ENCODE measurements at places on chromosomes 12 and 14. TPM values are rescaled to one million over a fixed set of nuclear protein-coding genes. Genes with fewer than 3 reads are reported as not detected.

DNA sequence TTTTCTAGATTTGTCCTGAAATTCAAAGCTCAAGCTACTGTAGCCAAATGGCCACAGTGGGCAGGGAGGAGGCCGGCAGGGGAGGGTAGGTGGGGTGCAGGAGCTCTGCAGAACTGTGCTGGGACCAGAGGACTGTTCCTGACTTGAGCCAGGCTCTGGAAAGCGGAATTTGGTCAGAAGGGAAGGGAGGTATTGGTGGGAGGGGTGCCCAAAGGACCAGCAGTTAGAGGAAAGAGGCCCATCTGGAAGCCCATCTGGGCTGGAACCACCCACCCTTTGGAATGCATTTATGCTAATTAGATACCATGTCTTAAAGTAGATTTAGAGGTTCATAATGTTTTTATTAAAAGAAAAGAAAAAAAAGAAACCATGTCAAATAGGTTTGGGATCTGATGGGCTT is 24.5 kb upstream of the JPH4 start:
- no peak overlapping the region for H3K27ac ChIP-seq
- no peaks in the 10 kb centered on the region for H3K27me3 ChIP-seq
- H3K4me1 ChIP-seq = peaks cover 20% of the 10 kb centered on the region
- H3K36me3 ChIP-seq = no peaks in the 10 kb centered on the region

DNA sequence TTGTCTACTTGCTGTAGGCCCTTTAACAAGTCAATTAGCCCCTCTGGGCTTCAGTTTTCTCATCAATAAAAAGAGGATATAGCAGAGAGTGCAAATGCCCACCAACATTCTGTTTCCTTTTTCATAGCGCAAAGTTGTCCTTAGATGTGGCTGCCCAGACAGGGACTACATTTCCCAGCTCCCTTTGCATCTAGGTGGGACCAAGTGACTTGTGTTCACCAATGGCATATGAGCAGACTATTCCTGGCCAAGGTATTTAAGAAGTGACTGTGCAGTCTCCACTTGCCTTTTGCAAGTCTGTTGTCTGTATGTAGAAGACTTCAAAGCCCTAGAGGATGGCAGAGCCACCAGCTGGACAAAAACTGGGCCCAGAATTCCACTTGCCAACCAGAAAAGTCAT is 59.7 kb downstream of the DAO start:
- no peak overlapping the region for H3K4me3 ChIP-seq
- no peaks in the 10 kb centered on the region for H3K36me3 ChIP-seq
- H3K4me1 ChIP-seq = peaks cover 6% of the 10 kb centered on the region

DNA sequence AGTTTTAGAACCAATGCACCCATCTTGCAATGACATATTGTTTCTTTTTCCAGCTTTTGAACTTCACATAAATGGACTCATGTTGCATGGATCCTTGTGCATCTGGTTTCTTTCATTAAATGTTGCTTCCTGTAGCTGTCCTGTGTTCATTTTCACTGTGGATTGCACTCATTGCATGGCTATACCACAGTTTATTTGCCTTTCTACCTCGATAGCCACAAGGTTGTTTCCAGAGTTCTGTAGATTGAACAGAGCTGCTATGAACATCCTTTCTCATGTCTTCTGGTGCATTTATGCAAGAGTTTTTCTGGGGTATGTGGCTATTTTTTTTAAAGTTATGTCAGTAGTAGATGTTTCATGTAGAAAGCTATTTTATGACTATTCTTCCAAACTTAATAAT is 3.5 kb upstream of the KRT81 start:
- H3K4me1 ChIP-seq = no peaks in the 10 kb centered on the region
- H3K27me3 ChIP-seq = peaks cover 21% of the 10 kb centered on the region
- no peaks in the 10 kb centered on the region for H3K36me3 ChIP-seq
- DNase-seq = no peak
- H3K4me3 ChIP-seq = no peak overlapping the region
- H3K27ac ChIP-seq = no peak overlapping the region

DNA sequence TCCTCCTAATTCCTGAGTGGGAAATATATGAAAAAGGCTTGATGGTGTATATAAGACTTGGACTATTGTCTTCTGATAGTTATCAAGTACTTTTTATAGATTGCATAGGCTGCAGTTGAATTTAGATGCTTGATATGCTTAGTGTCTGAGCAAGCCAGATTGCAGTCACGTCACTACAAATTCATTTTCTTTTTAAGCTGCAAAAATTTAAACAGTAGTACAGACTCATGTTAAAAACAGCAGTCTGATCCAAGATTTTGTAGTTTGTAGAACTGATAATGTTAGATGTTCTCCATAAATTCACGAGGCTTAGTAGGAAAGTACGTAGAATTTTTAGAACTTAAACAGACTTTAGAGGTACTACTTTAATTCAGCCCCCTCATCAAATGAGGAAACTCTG is 126.4 kb downstream of the GPR135 start:
- no peak overlapping the region for H3K27ac ChIP-seq
- H3K36me3 ChIP-seq = peaks cover 1% of the 10 kb centered on the region
- no peaks in the 10 kb centered on the region for H3K4me1 ChIP-seq
- H3K4me3 ChIP-seq = no peak overlapping the region
- no peak for DNase-seq
- no peaks in the 10 kb centered on the region for H3K27me3 ChIP-seq

- no peak for DNase-seq
- peaks cover 10% of the 10 kb centered on the region for H3K4me1 ChIP-seq
- no peak overlapping the region for H3K27ac ChIP-seq
- H3K36me3 ChIP-seq = no peaks in the 10 kb centered on the region
- H3K4me3 ChIP-seq = no peak overlapping the region
- H3K27me3 ChIP-seq = peaks cover 21% of the 10 kb centered on the region
Measured at GRCh38 chr12:75646329-75647210, 135.2 kb upstream of the KRR1 start.

DNA sequence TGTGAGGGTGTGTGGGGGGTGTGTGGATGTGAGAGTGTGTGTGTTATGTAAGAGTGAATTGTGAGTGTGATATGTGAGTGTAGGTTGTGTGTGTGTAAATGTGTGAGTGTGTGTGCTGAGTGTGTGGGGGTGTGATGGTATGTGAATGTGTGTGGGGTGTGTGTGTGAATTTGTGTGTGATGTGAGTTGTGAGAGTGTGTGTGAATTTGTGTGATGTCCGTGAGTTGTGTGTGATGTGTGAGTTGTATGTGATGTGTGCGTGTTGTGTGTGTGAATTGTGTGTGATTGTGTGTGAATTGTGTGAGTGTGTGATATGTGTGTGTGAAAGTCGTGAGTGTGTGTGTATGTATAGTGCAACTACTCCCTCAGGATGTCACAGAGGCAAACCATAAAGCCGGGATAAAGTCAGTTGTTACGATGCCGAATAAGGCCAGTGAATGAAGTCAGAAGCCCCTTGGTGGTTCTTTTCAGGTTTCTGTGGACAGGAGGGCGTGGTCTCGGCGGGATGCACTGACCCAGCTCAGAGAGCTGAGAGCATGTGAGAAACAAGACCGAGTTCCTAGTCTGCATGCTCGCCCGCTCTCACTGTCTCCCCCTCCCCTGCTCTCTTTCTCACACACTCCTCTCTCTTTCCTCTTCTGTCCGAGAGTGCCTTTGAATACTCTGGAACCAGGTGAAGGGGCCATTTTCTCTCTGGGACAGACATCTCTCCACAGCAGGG is 71.8 kb upstream of the MAX start:
- H3K27me3 ChIP-seq = peaks cover 14% of the 10 kb centered on the region
- H3K27ac ChIP-seq = no peak overlapping the region
- H3K4me1 ChIP-seq = peaks cover 15% of the 10 kb centered on the region

DNA sequence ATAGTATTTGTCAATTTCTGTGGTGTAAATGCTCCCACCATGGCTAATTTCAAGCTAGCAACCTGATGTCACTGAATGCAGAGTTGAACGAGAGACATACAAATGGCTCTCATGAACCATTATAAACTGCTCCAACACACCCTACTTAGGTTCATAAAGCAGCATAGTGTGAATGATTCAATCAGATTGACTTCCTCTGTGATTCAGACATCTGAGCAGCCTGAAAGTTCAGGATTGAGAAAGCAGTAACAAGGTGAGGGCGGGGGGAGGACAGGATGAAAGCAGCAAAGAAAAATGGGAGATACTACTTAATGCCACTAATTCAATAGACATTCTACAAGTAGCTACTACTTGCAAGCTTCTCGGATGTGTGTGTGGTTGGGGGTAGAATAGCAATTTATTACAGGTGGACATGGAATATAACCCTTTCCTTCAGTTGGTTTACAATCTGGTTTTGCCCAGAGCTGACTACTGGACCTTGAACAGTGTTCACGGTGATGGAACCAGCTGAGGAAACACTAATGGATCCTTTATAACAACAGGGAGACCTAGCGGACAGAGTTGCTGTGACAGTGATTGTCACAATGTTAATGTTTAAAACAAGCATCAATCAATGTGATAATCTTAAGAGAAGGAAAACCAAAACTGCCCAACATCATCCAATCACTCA is 52.5 kb upstream of the PELI2 start:
- H3K27ac ChIP-seq = no peak overlapping the region
- H3K36me3 ChIP-seq = no peaks in the 10 kb centered on the region
- peaks cover 9% of the 10 kb centered on the region for H3K27me3 ChIP-seq

GRCh38 chr14:95993768-95994592 is 45.2 kb upstream of the C14orf132 start:
- peaks cover 3% of the 10 kb centered on the region for H3K36me3 ChIP-seq
- H3K27ac ChIP-seq = no peak overlapping the region
- peak; percentile 31 for DNase-seq
- H3K4me1 ChIP-seq = no peaks in the 10 kb centered on the region
- H3K4me3 ChIP-seq = no peak overlapping the region

DNA sequence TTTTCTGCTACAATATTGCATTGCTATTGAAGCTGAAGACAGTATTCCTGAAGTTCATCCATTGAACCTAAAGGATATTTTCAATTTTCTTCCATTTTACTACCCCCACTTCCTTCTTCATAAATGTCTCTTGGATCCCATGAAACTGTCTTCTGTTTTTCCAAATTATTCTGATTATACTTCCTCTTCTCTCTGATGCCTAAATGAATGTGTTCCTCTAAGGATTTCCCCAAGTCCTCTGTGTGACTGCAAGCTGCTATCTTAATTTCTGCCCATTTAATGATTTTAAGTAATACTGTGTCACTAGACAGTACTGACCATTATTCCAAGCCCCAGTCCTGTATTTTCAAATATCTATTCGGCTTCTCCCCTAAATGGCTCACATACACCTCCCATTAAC is 102.9 kb downstream of the TAOK3 start:
- H3K27ac ChIP-seq = peak overlapping the region; percentile 2
- peaks cover 11% of the 10 kb centered on the region for H3K4me1 ChIP-seq
- H3K36me3 ChIP-seq = peaks cover 3% of the 10 kb centered on the region
- no peaks in the 10 kb centered on the region for H3K27me3 ChIP-seq

DNA sequence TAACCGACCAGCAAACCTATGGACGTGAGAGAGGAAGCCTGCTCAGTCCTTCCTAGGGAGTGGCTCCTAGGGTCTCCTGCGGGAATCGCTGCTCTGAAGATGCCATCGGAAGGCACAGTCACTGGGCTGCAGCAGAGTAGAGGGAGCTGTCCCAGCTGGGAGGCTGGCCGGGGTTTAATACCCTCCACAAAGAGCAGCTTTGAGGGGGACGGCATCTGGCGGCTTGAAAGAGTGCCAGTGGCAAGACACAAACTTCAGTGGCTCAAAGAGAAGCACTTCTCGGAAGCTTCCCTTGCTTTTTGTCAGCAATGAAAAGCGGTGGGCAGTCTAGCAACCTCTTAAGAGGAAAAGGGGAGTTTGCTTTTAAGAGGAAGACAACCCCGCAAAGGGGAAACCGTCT is 114.6 kb downstream of the TMEM132C start:
- no peak for DNase-seq
- H3K4me1 ChIP-seq = no peaks in the 10 kb centered on the region
- H3K4me3 ChIP-seq = no peak overlapping the region
- H3K36me3 ChIP-seq = no peaks in the 10 kb centered on the region
- H3K27me3 ChIP-seq = peaks cover 8% of the 10 kb centered on the region

DNA sequence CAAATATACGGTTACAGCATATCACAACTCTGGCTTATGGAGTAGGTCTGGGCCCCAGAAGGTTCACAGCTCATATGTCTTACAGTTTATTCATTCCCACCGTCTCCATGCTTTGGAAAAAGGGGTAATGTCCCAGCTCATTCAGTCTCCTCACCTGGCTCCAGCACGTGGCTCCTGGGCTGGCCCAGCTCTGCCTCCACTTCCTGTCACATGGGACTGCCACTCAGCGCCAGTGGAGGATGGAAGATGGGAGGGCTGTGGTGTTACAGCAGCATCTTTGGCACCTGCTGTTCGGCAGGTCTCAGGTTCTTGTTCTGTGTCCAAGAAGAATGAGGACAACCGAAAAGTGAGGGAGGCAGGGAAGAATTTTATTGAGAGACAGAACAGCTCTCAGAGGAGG is 216.3 kb upstream of the ATXN7L3B start:
- no peak overlapping the region for H3K4me3 ChIP-seq
- no peak overlapping the region for H3K27ac ChIP-seq
- no peak for DNase-seq
- no peaks in the 10 kb centered on the region for H3K4me1 ChIP-seq
- no peaks in the 10 kb centered on the region for H3K27me3 ChIP-seq

DNA sequence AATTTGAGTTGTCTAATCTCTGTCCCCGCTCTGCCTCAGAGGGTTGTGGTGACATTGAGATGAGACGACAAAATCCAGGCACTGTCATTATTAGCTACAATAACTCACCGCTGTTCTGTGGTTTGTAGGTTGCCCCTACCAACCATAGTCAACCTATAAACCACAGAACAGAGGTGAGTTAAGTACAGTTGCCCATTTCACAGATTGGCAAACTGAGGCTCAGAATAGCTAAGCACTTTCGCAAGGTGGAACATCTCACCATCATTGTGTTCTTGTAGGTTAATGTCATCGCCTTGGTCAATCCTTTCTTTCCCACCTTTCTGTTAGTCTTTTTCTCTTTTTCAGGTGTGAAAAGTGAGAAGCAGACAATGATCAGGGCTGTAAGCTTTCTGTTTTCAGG is 63.4 kb upstream of the LHX5 start:
- peaks cover 6% of the 10 kb centered on the region for H3K27me3 ChIP-seq
- H3K36me3 ChIP-seq = peaks cover 2% of the 10 kb centered on the region
- no peak for DNase-seq
- no peak overlapping the region for H3K27ac ChIP-seq
- no peaks in the 10 kb centered on the region for H3K4me1 ChIP-seq

DNA sequence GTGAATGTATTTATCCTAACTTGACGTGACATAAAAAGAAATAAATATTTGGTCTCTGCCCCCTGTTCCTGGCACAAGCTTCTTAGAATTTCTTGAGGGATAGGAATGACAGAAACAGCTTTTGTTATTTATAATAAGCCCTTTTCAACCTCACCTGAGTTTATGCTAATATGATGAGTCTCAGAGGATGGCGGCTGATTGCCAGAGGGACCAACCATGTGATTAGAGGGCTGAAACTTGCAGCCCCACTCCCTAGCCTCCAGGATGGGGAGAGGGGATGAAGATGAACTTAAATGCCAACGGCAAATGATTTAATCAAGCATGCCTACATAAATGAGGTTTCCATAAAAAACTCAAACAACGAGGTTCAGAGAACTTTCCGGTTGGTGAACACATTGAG is 42.9 kb downstream of the DNAI7 start:
- no peaks in the 10 kb centered on the region for H3K36me3 ChIP-seq
- no peak overlapping the region for H3K4me3 ChIP-seq
- no peak for DNase-seq
- no peaks in the 10 kb centered on the region for H3K27me3 ChIP-seq
- peaks cover 5% of the 10 kb centered on the region for H3K4me1 ChIP-seq
- no peak overlapping the region for H3K27ac ChIP-seq

Gene PLD4
- not detected for total RNA-seq

Gene SMCO3
- total RNA-seq = not detected

Gene CD4
- total RNA-seq = 14.1 TPM
